Stimulated activated CD8-positive, alpha-beta memory T cell treated with anti-CD3 and anti-CD28 coated beads, Interleukin-2, amount 100 ng/mL, for 1 hour (primary cell): ENCODE measurements at places on chromosomes 7 and 10.

- no peak for DNase-seq
Observed at GRCh38 chr7:46713868-46714596, 793.0 kb upstream of the IGFBP3 start.

DNA sequence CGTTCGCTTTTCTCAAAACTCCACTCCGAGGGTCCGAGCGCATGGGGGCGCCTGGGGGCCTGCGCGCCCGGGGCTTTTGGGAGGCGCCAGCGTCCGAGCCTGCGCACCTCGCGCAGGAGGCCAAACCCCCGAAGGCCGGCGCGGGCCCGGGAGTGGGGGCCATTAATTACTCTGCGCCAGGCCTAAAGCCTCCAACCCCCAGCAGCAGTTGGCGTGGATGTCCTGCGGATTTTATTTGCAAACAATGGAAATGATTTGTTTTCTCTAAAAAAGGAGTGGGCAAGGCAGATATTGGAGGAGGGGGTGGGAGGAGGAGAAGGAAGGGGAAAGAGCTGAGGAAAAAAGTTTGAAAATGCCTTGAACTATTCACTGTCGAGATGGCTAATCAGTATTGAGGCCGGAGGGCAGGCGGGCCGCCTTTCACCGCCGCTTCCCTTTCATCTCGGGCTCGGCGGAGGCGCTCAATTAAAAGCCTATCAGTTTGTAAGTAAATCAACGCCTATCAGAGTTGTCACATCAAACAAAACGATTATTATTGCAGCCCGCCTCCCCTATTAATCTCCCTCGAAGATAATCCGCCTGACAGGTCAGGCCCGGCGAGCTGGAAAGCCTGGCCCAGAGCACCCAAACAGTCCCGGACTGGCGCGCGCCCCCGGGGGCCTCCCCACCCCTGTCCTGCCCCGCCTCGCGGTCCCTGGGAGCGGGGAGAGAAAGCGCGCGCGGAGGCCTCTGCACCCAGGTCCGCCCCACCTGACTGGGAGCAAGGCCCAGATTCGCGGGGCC lies 3.4 kb upstream of the ZNF503 start:
- no peak for DNase-seq

DNA sequence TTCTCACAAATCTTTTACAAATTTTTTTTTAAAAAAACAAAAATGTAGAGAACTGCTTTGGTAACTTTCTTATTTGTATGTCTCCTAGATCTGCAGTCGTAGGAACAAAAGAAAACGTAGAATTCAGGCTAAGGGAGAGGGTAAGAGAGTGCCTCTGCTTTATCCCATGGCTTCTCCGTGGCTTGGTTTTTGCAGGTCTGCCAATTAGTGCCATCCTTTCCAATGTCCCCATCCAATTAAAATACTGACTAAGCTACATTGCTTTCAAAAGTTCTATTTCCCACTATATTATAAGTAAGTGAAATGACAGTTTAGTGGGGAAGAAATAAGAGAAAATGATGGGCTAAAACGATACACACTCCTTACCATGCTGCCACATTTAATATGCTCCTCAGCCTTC lies 209.3 kb downstream of the CRPPA start:
- no peak for DNase-seq

DNA sequence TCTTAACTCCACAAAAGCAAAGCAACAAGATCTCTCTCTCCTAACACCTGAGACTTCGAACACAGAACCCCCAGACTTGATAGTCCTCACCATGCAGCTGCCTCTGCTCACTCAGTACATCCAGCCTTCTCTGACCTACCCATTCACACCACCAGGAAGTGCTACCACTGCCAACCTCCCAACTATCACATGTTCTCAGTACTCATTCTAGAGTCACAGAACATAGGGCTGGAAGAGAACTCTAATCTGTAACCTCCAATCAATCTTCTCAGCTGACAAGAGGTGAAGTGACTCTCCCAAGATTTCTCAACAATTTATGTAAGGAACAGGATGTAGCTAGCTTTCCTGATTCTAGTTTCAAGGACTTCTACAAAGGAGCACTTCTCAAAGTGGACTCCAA lies 3.8 kb downstream of the NUDCD3 start:
- DNase-seq: no peak

- no peak for DNase-seq
Observed at GRCh38 chr10:133405272-133405671, 11.3 kb downstream of the MTG1 start.

- no peak for DNase-seq
Observed at GRCh38 chr7:102935450-102936115, 22.8 kb downstream of the LRRC17 start.

DNA sequence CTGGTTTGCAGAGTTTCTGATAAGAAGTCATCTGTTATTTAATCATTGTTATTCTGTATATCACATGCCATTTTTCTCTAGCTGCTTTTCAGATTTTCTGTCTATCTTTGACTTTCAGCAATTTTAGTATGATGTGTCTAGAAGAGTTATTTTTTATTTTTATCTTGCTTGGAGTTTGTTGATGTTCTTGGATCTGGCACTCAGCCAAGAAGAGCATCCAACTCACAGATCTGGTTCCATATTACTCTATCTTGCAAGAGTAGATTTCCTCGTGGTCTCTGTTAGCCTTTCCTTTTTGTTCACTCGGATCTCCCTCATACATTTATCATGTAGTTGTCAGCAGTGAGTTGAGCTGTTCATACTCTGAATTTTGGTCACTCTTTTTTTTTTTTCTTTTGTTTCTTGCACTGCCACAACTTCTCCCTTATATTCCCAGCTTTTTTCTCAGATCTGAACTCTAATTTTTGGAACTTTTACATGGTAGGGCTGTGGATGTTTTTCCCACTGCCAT lies 54.8 kb upstream of the CALCR start:
- no peak for DNase-seq

GRCh38 chr7:96426027-96426426 lies 104.1 kb upstream of the SLC25A13 start:
- DNase-seq: no peak
